ENCODE measurements at places on chromosomes 2 and 18.

GRCh38 chr2:2291500-2292260 is 39.4 kb downstream of the MYT1L start:
- no peak for DNase-seq

DNA sequence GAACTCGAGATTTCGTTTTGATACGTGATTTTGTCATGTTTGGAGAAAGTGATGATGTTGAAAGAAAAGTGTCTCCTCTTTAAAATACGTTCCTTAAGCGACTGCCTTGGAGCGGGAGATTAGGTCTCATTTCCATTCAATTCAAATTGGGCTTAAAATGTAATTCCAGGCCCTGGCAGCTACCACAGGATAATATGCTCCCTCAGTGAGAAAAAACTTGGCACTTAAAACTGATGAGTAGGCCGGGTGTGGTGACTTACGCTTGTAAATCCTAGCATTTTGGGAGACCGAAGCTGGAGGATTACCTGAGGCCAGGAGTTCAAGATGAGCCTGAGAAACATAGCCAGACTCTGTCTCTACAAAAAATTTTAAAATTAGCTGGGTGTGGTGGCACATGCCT is 146.3 kb upstream of the L3MBTL4 start:
- DNase-seq = no peak

GRCh38 chr18:78448106-78448505 is 531.5 kb upstream of the SALL3 start:
- no peak for DNase-seq

GRCh38 chr2:25229279-25230197 is 61.2 kb upstream of the POMC start:
- DNase-seq = no peak

DNA sequence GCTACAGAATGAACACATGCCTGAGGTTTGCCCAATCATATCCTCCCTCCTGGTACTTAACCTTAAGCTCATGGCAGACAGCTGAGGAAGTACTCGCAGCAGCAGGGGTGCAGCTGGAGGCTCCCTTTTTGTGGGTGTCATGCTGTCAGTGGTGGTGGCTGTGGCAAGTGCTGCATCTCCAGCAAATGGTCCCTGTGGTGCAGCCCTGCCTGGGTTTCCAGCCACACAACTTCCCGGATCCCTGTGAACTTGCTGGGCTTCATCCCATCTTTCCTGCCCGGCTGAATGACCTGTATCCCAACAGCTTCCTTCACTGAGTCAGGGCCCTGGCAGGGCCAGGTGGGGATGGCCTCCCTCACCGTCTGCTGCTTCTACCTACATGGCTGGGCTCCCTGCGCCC is 5.0 kb downstream of the TMEM185B start:
- DNase-seq = no peak

DNA sequence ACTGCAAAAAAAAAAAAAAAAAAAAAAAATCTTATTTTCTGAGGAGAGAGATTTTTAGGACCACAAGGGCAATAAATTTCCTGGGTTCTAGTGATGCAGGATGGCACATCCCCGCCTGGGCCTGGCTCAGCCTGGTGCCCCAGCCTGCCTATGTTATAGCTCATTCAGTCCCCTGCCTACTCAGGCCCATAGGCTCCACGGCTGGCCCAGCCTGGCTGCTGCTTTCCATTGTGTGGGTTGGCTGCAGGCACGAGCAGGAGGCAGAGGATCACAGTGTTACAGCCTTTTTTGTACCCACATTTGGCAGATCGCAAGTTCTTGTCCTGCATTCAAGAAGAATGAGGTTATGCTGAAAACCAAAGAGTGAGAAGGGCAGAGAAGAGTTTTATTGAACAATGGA is 2.8 kb upstream of the SULT6B1 start:
- no peak for DNase-seq

DNA sequence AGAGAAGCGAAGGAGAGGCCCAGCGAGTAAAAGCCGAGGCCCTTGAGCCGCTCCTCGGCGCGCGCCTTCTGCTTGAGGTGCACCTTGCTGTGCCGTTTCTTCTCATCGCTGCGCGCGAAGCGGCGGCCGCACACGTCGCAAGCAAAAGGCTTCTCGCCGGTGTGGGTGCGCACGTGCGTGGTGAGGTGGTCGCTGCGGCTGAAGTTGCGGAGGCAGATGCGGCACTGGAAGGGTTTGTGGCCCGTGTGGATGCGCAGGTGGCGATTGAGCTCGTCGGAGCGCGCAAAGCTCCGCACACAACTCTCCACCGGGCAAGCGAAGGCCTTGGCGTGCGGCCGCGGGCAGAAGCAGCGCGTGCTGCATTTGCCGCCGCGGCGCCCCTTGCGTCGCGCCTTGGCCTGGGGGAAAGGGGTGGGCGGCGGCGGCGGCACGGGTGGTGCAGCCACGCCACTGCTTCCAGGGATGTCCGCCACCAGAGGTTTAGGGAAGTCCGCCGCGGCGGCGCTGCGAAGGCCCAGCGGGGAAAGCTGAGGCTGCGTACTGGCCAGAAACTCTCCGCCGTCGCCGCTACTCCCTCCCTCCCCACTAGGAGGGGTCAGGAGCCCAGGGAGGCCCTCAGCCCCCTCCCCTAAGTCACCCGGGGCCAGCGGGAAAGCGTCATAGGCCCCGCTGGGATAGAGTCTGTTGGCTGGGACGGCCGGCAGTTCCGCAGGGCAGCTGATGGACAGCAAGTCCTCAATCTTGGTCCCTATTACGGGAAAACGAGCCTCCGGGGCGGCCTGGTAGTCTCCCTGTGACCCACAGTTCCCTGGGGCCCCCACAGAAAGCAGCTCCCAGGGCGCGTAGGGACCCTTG is 1.7 kb downstream of the EGR4 start:
- no peak for DNase-seq

- peak; percentile 33 for DNase-seq
Observed at GRCh38 chr2:63679252-63679855, 90.6 kb downstream of the MDH1 start.

GRCh38 chr18:80227472-80227871 is 19.8 kb downstream of the PARD6G start:
- DNase-seq = no peak

DNA sequence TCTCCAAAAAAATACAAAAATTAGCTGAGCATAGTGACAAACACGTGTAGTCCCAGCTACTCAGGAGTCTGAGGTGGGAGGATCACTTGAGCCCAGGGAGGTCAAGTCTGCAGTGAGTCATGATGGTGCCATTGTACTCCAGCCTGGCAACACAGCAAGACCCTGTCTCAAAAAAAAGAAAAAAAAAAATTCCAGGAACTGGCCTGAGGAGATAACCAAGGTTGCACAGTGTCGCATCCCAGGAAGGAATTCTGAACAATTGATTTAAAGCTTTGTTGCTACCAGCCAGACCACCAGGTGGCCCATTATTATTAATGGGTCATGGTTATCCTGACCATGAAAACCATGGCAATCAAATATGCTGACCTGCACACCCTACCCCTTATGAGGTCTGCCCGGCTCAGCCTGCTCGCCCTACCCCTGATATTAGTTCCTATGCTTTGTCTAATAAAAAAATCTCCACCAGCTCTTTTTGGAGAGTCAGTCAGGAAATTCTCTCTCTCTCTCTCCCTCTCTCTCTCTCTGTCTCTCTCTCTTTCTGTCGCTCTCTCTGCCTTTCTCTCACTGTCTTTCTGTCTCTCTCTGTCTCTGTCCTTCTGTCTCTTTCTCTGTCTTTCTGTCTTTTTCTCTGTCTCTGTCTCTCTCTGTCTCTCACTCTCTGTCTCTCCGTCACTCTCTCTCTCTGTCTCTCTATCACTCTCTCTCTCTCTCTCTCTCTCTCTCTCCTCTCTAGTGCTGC is 73.7 kb downstream of the NCAPH start:
- no peak for DNase-seq

DNA sequence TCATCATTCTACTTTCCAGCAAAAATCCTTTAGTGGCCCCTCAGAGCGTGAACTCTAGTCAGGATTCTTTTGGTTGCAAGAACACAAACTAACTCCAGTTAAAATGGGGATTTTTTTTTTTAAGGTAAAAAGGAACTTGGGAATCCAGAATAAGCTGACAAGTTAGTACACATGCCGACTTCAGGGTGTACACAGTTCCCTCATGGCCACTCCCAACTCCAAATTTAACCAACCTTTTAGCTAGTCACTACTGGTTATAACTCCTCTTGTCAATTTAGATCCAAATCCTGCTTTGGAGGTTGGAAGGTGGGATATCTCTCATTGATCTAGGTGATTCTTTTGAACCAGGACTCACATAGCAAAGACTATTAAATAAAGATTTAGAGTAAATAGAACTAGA is 5.0 kb upstream of the PGAP1 start:
- no peak for DNase-seq

DNA sequence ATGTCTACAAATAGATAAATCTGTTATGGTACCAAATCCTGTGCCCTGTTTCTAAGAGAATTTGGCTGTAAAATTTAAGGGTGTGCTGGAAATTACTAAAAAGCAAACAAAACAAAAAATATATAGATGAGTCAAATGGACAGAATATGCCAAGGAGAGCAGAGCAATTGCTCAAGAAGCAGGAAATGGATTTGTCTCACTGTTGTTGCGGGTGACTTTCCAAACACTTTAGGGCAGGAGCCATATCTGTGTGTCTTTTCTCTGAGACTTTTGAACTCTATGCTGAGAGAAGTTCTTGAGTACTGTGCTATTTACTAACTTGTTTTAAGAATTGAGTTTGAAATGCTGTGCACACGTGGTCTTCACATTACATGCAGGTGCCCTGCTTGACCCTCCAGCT is 221.7 kb downstream of the PHLPP1 start:
- no peak for DNase-seq

GRCh38 chr2:28281739-28282138 is 110.9 kb upstream of the FOSL2 start:
- DNase-seq = no peak

DNA sequence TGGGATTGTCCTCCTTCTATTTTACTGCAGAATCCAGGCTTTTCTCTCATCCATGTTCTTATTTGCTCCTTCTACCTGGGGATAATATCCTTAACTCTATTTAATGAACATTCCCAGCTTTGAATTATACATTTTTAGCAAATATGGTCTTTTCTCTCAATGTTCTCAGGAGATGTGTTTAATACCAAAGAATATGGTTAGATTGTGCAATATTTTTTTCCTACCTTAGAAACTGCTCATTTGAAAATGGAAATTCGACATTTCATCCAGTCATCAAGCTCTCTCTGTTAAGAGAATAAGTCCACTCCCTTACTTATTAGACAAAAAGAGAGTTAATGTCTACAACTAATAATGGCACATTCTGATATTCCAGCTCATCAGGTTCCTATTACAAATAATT is 160.4 kb upstream of the GULP1 start:
- no peak for DNase-seq

- DNase-seq = no peak
Observed at GRCh38 chr2:145038041-145038525, 518.2 kb upstream of the ZEB2 start.

- DNase-seq = no peak
Observed at GRCh38 chr2:239358062-239358754, 42.6 kb downstream of the HDAC4 start.

DNA sequence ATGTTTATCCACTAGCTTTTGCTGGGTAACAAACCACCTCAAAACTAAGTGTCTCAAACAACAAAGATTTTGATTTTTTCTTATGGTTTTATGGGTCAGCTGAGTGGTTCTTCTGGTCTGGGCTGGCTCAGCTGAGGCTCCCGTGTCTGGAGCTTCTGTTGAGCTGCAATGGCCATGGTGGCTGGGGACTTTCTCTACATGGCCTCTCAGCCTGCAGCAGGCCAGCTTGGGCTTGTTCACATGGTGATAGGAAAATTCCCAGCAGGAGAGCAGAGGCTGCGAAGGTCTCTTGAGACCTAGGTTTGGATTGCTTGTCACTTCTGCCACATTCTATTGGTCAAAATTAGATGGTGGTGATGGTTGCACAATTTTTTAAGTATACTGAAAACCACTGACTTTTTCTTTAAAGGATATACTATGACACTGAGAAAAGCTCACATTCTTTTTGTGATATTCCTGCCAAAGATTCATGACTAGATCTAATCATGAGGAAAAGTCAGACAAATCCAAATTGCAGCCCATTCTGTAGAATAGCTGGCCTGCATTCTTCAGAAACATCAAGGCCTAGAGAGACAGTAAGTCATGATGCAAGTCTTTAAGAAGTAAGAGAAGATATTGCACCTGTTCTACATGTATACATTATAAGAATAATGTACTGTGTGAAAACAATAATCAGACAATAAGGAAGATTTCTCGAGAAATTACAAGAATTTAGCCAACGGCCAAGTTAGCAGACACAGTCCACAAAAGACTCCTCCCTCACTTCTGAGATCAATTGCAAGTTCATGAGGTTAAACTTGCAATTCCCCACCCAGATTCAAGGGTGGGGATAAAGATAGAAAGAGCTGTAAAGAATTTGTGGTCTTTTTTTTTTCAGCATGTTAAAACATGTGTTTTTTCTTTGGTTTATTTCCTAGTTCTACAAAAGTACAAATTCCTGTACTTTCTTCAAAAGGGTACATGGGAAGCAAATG is 35.0 kb upstream of the IL1R2 start:
- DNase-seq = no peak

DNA sequence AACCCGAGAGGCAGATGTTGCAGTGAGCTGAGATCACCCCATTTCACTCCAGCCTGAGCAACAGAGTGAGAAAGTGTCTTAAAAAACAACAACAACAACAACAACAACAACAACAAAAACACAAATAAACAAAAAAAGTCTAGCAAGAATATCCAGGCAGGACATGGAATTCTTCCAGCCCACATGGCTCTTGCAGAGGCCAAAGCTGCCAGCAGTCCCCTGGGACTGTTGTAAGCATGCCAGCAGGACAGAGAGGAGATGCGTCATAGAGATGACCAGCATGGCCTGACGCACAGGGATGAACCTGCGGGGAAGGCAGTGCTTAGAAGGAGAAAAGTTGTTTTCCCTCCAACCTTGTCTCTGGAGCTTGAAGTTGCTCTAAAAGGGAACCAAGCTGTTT is 182.3 kb upstream of the PGAP1 start:
- peak; percentile 42 for DNase-seq

DNA sequence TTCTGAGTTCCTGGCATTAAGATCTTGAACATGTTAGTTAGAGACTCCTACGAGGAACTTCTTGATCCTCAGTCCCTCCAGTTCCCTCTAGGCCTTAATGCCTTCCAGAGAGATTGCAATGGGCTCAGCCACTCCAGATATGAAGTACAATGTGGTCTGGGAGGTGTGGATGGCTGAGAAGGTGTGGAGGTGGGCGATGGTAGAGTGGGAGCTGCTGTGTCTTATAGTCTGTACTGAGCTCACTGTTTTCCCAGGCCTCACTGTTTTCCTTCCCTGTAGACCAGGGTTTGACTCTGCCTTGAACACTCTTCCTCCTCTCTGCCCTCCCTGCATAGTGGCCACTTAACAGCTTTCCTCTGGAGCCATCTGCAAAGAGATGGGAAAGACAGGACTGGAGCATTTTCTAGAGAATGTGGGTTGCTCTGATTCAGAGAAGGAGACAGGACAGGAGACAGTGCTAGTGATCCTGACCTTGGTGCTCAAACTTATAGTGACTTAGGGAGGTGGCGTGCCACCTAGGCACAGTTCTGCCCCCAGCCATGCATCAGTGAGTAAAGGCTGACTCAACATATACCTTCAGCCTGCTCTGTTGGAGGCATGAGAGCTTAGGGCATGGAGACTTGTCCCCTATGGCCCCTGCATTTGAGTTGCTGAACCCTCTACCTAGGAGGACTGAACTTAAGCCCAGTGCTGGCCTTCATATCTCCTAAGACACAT is 129.7 kb downstream of the TDRD15 start:
- no peak for DNase-seq

Data from T1000 (cell line).